H7 (cell line): ENCODE measurements at places on chromosomes 4 and X.

DNA sequence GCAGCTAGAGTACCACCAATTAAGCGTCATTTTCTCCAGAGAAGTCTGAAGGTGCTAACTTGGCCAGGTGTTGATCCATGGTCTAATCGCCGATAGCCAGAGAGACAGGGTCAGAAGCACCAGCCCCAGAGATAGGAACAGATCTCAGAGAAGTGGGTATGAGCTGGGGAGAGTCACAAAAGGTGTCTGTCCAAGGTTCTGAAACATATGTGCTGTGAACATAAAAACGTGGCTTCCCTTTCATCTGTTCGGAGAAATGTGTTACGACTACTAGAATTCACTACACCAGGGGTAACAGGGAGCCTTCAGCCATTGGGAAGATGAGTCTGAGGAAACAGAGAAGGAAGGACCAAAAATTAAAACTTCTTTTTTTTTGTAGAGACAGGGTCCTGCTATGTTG lies 91.3 kb downstream of the FBXL5 start:
- no peak for DNase-seq

GRCh38 chrX:151712253-151712652 lies 3.6 kb upstream of the FATE1 start:
- DNase-seq: no peak

DNA sequence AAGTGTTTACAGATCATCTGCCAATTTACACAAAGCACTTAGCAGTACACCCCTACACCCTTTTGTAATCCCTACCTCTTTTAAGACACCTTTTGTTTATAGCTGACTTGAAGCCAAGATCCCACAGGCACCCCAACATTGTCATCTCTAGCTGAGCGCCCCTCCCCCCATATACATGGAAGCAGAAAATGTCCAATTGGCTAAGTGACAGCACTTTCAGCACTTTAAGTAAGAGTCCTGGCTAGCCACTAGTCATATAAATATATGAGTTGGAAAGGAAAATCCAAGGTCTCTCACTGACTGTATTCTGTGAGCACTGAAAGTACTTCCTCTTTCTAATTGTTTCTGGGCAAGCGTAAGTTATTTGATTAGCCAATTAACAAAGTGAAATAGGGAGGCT lies 108.2 kb downstream of the NSUN7 start:
- no peak for DNase-seq

GRCh38 chr4:25609976-25610375 lies 45.7 kb upstream of the SLC34A2 start:
- no peak for DNase-seq

DNA sequence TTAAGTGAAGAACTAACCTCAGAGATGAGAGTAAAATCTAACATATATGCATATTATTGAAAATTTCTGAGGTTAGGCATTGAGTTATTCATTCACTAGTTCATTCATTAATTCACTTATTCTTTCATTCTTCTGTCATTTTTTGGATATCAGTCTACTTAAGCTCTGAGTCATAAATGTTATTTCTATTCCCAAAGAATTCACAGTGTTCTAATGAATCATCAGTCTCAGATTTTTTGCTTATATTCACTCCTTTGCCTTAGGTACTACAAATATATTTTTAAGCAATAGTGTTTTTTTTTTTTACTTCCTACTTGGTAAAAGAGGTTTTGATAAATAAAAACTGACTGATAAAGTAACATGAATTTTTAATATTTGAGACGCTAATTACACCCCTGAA lies 95.2 kb upstream of the DKK2 start:
- no peak for DNase-seq

DNA sequence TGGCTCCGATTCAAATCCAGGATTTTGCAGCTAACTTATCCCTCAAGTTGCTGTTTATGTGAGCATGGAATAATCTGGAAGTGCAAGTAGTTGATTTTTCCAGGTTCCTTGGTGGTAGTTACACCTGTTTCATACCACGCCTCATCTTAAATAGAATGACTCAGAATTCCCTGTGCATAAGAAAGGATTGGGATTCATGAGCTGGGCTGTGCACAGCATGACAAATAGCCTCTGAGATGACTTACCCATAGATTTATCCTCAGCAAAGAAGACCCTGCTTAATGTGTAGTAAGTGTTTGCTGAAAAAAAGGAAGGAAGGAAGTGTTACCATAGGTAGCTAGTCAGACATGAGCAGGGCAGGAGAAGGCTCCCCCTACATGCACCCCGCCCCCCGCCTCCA lies 777.7 kb upstream of the ADGRL3 start:
- no peak for DNase-seq

GRCh38 chr4:121693450-121693849 lies 3.3 kb downstream of the ANXA5 start:
- no peak for DNase-seq

DNA sequence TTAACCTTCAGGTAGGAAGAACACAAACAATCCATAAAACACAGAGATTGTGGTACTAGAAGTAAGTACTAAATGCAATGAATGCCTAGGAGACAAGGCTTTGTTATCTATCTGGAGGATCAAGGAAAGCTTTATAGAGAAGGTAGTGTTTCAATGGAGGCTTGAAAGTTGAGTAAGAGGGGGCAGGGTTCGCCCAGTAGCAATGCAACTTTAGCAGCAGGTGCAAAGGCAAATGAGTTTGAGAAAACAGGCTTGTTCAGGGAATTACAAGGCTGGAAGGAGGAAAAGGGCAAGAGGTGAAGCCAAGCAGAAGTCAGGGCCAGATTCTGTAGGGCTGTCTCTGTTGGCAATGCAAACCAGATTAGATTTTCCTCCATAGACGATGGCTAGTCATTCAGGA lies 35.5 kb upstream of the AMELX start:
- no peak for DNase-seq

- peak; percentile 92 for DNase-seq
These were observed at the start of gene FAM47E for GRCh38 chr4:76251441-76252270. Gene FAM47E (plus strand): TSS chr4:76251721. CDS start chr4:76251747, 26 bp downstream.

GRCh38 chr4:6877067-6877466 lies 32.6 kb upstream of the TBC1D14 start:
- no peak for DNase-seq

- no peak for DNase-seq
These were observed 63.1 kb downstream of the DIPK2B start for GRCh38 chrX:45137531-45137930.

GRCh38 chrX:136783159-136783558 lies 2.4 kb upstream of the ARHGEF6 start:
- DNase-seq: no peak

DNA sequence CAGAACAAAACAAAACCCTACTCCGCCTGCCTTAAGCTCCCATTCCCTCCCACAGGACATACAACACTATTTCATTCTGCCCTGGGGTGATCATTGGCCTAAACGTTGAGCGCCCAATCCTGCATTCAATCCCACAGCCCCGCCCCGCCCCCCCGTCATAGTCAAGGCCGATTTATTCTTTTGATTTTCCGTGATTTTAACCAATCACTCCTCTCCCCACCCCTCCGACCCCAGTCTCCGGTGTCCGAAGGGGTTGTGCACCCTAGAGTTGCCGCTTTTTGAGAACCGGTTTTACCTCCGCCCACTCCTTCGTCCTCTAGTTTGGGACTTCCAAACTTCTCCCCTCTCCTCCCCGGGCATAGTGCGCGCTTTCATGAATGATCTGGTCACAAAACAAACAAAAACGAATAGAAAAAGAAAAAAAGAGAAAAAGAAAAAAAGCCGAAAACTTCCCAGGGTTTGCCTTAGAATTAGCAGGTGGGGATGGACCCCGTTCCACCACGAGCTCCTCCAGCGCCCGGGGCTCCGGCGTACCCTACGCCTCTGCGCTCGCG lies 446 bp upstream of the UBE2A start:
- DNase-seq: peak; percentile 51

DNA sequence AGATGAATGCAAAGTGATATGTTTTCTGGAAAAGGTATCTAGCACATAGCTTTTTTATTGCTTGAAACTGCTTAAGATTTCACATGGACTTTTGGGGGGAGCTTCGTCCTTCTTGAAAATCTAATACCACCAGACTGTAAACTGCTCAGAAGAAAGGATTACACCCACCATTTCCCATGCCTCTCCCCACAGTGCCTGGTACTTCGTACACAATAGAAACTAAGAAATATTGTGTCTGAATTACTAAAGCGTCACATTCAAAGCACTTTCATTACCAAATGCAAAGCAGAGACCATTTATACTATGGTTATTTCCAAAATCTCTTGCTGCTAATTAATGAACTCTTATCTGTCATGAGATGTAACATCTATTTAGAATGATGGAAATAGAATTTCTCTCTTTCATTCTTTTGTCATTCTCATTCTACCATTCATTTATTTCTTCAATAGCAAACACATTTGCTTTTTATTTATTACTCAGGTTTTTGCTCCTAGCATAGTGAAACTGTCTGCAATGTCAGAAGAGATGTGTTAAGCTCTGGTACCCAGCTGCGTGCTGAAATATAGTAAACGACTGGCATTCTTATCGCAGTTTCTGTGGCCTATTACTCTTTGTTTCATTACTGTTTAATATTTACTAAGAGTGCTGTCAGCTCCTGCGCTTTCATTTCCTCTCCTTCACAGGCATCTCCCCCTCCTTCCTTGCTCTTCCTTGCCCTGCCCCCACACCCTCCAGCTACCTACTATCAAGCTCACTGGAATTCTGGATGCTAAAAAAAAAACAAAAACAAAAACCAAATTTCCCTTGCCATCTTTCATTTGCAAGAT lies 51.4 kb upstream of the RAPGEF2 start:
- no peak for DNase-seq

DNA sequence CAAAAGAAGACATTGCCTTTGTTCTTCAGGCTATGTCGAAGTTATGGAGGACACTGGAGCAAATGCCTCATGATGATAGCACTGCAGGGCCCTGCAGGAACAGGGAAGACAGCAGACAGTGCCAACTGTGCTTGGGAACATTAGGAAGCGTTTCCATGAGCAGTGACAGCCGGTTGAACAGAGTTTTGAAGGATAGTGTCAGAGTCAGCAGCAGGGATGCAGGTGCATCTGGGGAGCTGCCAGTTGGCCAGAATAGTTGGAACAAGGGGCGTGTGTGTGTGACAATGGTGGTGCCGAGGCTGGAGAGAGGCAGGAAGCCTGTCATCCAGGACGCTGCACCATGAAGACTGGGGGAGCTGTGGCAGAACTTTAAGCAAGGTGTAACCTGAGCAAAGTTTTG lies 88.6 kb downstream of the SHROOM3 start:
- no peak for DNase-seq
